ENCODE measurements at places on chromosomes 1 and 21.

- DNase-seq = no peak
Observed at GRCh38 chr1:175250027-175250426, 57.5 kb upstream of the KIAA0040 start.

DNA sequence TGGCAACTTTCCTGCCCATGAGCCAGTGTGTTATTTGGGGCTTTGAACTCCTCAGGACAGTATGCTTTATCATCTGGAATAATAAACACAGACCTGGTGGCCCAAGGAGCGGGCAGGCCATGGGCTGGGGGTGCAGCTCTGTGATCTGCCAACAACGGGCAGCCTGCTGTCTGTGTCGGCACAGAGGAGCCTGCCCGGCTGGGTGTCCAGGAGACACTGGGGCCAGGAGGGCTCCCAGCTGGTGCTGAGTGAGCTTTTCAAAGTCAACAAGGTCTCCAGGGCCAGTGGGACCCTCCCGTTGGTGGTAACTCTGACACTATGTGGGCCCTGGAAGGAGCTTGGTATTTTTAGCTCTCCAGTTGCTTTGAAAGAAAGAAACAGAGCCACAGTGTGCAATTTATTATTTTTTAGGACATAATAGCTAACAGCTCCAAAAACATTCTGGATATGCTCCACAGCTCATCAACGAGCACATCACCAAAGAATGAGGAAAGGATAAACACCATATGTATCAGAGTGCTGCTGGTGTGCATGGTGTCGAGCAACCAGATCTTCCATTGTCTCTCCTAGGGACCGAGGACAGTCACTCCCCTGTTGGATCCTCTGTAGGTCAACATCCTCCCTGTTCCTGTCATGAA lies 488.7 kb upstream of the USP24 start:
- DNase-seq = no peak

GRCh38 chr1:228807904-228808605 lies 72.8 kb downstream of the RHOU start:
- no peak for DNase-seq

DNA sequence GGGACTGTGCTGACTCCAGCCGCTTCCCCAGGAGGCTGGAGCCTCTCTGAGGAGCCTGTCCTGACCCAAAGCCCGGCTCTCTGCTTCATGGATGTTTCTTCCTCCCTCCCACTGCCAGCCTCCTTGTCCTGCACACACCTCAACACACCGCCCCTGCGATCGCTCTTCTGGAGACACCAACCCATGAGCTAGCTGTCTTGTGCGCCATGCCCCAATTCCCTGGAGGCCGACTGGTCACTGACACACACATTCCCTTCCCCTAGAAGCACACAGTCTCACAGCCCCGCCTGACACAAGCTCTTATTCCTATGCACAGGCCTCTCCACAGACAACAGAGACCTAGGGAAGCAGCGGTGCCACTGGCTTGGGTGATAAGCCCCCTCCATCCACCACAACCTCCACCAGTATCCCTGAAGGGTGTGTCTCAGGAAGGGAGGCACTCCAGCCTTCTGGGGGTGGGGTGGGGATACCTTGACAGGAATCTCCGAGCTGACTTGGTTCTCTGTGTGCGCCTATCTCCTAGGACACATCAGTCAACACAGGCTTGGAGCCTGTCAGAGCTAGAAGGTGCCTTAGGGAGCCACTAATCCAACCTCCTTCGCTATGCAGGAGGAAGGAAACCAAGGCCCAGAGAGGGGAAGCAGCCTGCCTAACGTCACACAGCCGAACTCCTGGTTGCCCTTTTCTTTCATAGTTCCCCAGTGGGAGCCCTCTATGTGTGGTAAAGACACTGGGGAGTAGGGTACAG lies 31.1 kb downstream of the AHDC1 start:
- peak; percentile 33 for DNase-seq

- no peak for DNase-seq
Observed at GRCh38 chr21:33847588-33848248, 67.9 kb downstream of the ATP5PO start.

DNA sequence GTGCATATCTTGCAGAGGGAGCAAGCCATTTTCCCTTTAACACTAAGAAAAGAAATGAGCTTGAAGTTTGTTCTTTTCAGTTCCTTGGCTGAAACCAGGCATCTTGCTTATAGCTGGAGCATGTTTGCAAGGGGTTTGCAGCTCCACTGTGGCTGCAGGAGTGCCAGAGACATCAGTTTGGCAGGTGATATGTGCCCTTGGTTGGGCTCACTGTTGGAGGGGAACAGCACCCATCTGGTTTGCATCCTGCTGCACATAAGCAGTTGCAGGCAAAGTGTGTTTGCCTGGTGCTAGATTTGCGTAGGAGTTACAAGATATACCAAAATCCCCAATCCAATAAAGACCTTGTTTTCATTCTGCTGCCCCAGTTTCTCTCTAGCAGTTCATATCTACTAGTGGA lies 47.8 kb upstream of the IKBKE start:
- DNase-seq = no peak

DNA sequence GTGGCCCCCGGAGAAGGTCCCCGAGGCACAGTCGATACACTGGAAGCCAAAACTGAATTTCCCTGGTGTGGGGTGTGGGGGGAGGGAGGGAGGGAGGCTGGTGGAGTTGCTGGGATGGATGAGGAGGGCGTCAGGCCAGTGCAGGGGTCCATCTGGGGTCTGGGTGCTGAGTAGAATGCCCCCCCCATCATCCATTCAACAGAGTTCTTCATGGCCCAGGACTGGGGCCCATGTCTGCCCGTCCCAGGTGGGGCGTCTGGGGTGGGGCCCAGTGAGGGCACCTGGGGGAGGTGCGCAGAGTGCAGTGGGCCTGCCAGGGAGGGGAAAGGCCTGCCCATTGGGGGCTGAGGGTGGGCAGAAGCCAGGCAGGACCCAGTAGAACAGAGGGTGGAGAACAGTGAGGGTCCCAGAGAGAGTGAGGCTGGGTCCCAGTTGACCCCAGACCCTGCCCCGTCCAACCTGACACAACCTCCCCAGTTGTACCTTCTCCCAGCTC lies 1.9 kb downstream of the TNFRSF18 start:
- DNase-seq = no peak

DNA sequence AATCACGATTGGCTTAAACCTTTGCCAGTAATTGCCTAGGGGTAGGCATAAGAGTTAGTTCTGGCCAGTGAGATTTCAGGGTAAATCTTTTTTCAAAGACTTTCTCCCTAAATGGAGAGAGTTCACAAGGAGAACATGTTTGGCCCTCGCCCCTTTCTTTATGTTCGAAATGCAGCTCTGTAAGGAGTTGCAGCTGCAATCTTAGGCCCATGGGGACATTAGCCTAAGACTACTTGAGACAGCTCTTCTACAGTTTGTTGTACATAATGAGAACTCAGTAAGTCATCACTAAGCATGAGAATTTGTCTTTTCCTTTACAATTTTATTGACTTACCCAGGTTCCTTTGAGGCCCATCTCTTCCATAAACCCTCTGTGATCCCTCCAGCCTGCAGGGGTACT lies 40.4 kb upstream of the GADD45A start:
- DNase-seq = no peak

DNA sequence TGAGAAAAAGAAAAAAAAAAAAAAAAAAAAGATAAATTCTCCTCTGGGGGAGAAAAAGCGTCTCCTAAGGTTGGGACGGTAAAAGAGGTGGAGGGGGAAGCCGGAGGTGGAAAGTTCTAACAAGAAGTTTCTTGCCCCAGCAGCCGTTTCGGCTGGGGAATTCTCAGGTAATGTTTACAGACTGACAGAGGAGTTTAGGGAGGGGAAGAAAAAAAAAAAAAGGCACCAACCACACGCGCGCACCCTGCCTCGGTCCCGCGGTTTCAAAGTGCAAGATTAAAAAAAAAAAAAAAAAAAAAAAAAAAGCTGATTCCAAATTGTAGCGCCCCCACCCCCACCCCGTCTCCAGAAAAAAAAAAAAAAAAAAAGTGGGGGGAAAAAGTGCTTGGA lies 504 bp downstream of the DHRS3 start:
- no peak for DNase-seq

DNA sequence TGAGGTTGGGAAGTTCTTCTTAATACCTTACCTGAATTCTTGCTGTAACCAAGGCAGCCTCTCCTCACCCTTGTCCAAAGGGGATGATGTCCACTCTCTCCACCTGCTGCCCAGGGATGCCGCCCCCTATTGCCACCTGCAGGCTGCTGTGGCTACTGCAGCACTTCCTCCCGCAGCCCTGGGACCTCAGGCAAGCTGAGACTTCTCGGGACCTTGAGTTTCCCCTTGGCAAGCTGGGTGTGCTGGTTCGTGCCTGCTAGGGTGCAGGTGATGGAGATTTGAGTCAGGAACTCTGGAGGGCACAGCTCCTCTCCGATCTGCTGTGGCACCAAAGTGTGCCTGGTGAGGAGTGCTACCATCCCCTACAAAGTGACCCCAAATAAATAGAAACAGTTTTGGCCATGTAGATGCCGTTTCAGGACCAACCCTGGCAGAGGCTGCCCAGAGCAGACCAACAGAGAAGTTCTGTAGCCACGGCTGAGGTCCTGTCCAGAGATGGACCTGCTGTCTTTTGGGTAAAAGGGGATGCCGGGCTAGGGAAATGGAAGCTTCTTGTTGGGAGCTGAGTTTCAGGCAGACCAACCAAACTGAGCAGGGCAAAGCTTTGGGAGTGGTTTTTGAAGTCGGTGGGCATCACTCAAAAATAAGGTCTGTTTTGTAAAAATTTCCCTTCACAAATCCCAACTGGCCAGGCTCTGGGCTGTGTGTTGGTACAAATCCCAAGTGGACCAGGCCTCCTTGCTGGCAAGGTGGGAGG lies 31.7 kb downstream of the RUNX3 start:
- DNase-seq = no peak

- no peak for DNase-seq
Observed at GRCh38 chr1:109827466-109827865, 63.7 kb upstream of the EPS8L3 start.

DNA sequence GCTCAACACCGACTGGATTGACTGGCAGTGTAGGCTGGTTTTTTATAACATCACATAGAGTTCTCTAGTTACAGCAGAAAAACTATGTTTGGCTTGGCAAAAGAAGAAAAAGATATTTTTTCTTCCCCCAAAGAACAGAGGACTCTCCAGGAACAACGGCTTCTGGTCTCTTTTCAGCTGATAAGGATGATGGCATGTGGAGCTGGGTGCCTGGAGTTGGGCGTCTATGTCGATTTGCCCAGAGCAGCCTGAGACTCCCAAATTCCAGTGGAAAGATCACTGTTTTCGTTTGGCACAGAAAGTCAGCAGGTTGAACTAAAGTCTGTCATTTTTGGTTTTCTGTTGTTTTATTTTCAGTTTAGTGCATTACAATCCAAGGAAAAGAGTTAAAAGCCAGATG lies 91.1 kb downstream of the SMYD2 start:
- DNase-seq = no peak

- no peak for DNase-seq
Observed at GRCh38 chr1:183051546-183051945, 28.3 kb downstream of the LAMC1 start.

DNA sequence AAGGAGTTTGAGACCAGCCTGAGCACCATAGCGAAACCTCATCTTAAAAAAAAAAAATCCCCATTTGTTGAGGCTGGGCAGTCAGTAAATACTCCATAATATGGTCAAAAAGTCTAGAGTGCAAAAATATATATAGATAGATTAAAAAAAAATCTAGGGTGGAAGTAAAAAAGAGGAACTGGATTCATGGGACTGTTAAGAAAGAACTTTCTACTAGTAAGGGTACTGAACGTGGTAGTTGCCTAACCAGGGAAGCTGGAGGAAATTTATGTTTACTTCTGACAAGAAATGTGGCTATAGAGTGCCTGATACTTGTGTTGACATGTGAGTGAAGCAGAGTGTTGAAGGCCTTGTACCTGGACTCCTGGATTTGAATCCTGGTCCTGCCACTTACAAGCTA lies 265.9 kb upstream of the FAM78B start:
- no peak for DNase-seq

DNA sequence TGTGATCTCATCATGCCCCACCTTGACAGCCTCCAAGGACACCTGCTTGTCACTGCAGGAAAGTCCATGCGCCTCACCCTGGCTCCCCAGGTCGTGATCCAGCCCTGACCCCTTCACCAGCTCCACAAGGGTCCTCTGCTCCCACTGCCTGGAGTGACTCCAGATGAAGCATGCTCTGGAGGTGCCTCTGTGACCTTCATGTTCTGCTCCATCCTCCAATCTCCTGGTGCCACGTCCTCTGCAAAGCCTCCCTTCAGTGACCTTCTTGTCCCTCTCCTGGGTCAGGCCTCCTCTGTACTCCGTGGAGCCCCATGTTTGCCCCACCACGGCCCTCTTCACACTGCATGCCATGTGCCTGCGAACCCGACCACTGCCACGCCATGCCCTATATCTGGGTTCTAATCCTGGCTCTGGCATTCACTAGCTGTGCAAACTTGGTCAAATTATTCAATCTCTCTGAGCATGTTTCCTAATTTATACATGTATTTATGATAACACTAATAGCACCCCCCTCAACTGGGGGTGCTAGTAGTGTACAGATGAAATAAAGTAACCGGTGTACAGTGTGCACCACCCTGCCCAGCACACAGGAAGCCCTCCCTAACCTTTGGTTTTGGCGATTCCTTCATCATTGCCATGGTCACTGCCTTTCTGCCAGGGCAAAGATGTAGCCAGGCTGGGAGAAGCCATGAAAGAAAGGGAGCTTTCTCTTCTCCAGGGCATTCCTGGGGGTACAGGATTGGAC lies 77.4 kb downstream of the STUM start:
- no peak for DNase-seq
